Naive thymus-derived CD8-positive, alpha-beta T cell (primary cell): ENCODE measurements at places on chromosomes 7 and 10. TPM values are rescaled to one million over a fixed set of nuclear protein-coding genes. Genes with fewer than 3 reads are reported as not detected.

- H3K4me1 ChIP-seq: no peaks in the 10 kb centered on the region
- H3K27ac ChIP-seq: no peak overlapping the region
- peaks cover 23% of the 10 kb centered on the region for H3K27me3 ChIP-seq
- no peak overlapping the region for H3K4me3 ChIP-seq
- no peak for DNase-seq
- no peaks in the 10 kb centered on the region for H3K36me3 ChIP-seq
Measured at GRCh38 chr10:125169915-125170314, 9.6 kb upstream of the CTBP2 start.

- no peak overlapping the region for H3K4me3 ChIP-seq
- H3K27ac ChIP-seq: no peak overlapping the region
- DNase-seq: no peak
- H3K4me1 ChIP-seq: peaks cover 7% of the 10 kb centered on the region
- no peaks in the 10 kb centered on the region for H3K27me3 ChIP-seq
- no peaks in the 10 kb centered on the region for H3K36me3 ChIP-seq
Measured at GRCh38 chr7:32479574-32480200, 10.5 kb downstream of the LSM5 start.

- DNase-seq: no peak
- H3K27me3 ChIP-seq: peaks cover 10% of the 10 kb centered on the region
- no peaks in the 10 kb centered on the region for H3K36me3 ChIP-seq
- peak overlapping the region; percentile 52 for H3K27ac ChIP-seq
- peaks cover 72% of the 10 kb centered on the region for H3K4me1 ChIP-seq
- H3K4me3 ChIP-seq: peak overlapping the region; percentile 91
Measured at GRCh38 chr10:110498982-110499795, 1.5 kb downstream of the DUSP5 start.

DNA sequence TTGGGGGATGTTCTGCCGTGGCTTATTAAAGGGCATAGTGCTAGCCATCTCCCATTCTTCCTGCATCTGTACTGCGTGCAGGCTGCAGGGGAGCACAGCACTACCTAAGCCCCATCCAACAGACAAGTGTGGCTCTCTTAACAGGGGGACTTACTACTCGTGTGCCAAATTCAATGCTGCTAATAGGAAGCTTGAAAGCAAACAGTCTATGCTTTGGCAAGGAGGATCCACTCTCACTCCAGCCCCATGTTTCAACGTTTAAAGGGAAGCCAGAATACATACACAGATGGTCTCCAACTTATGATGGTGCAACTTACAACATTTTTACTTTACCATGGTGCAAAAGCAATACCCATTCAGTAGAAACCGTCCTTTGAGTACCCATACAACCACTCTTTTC, 228.0 kb upstream of the C7orf33 start:
- no peak overlapping the region for H3K27ac ChIP-seq
- H3K36me3 ChIP-seq: no peaks in the 10 kb centered on the region
- H3K27me3 ChIP-seq: peaks cover 6% of the 10 kb centered on the region
- no peak overlapping the region for H3K4me3 ChIP-seq
- DNase-seq: no peak
- H3K4me1 ChIP-seq: no peaks in the 10 kb centered on the region

Gene MYOZ1
- total RNA-seq: not detected

Gene SGCE
- 0.36 TPM for total RNA-seq
